ENCODE measurements at places on chromosomes 2 and 18. TPM values are rescaled to one million over a fixed set of nuclear protein-coding genes. Genes with fewer than 3 reads are reported as not detected.

The ANKRD30B gene
- not detected for total RNA-seq

The DSG1 gene
- total RNA-seq = 2.5 TPM

The EIPR1 gene
- total RNA-seq = 10.9 TPM

The IL37 gene
- not detected for total RNA-seq

The OR6B2 gene
- total RNA-seq = not detected

The GBX2 gene
- total RNA-seq = not detected

The DSEL gene
- total RNA-seq = 2.5 TPM

The WNT6 gene
- total RNA-seq = 0.28 TPM

DNA sequence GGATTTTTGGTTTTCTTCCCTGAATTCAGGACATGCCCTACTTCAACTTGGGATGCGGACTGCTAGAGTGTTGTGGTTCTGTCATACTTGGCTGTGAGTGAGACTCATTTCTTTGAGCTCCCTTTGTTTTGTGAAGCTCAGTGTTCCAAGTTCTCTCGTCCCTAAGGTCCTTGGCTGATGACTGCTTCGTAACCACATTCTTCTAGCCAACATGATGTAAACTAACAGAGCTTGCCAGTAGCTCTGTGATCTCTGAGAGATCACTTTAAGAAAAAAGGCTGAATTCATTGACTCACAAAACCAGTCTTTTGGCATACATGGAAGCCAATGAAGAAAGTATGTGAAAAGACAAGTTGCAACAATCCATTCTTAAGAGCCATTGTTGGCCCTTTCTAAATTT is 96.9 kb upstream of the MSTN start:
- DNase-seq = no peak

GRCh38 chr2:101223814-101224231 is 28.9 kb upstream of the CNOT11 start:
- DNase-seq = no peak

DNA sequence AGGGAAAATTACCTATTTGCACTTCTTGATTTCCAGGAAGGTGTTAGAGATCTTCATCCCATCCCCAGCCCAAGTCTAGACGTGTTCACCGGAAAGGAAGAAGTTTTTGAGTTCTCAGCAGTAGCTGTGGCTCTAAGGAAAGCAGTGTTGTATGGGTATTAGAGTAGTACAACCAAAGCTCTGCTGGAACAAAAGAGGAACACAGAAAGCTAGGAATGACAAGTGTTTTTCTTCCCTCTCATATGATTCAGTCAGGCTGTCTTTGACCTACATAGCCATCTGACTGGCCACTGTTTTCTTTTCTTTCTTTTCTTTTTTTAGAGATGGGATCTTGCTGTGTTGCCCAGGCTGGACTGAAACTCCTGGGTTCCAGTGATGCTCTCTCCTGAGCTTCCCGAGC is 82.7 kb upstream of the SLC39A10 start:
- no peak for DNase-seq

- no peak for DNase-seq
Measured at GRCh38 chr2:55786280-55786679, 92.6 kb upstream of the PNPT1 start.

GRCh38 chr2:231602859-231603467 is 10.3 kb downstream of the TEX44 start:
- no peak for DNase-seq

DNA sequence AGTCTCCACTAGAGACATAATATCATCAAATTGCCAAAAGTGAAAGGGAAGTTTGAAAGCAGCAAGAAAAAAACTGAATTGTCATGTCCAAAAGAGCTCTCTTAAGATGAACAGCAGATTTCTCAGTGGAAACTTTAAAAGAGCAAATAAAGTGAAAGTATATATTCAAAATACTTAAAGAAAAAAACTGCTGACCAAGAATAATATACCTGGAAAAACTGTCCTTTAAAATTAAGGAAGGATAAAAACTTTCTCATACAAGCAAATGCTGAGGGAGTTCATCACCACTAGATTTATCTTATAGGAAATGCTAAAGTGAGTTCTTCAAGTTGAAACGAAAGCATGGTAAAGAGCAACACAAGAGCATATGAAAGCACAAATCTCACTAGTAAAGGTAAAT is 83.3 kb upstream of the SCN1A start:
- no peak for DNase-seq

All from left lobe of liver (tissue), 2 donors.